Cerebellar nuclear complex (tissue), 1 donor: ENCODE measurements at places on chromosomes 4 and X.

GRCh38 chr4:4514786-4515185, 27.1 kb downstream of the STX18 start:
- no peak for DNase-seq

DNA sequence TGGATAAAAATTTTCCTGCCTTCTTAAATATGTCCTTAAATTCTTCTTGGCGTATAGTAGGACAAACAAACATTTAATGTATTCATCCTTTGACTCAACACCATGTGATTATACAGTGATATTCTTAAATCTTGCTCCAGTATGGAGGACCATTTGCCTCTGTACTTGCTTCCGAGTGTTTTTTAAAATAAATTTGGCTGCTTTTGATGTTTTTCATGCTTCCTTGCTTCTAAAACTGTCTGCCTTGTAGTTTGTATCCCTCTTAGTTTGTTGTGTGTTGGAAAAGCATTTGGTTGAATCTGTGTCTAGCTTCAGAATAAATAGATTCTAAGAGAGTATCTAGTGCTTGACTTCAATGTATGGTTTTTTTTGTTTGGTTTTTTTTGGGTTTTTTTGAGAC, 12.3 kb downstream of the ING2 start:
- DNase-seq, result no peak

DNA sequence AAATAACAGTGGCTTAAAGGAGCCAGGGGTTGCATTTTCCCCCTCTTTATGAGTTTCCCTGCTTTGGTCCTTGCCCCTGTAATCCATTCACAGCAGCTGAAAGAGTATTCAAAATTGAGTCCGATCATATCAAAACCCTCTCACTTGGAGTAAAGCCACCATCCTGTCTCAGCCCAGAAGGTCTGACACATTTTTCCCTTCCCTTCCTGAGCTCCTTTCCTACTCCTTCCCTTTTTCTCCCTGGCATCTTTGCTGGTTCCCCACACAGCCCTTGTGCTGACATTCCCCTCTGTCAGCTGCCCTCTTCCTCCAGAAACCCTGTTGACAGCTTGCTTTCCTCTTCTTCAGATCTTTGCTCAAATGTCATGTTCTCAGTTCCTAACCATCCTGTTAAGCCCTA, 295.6 kb downstream of the EVC2 start:
- no peak for DNase-seq

- DNase-seq, result no peak
Measured at GRCh38 chrX:42770566-42770965, 7.4 kb downstream of the PPP1R2C start.

DNA sequence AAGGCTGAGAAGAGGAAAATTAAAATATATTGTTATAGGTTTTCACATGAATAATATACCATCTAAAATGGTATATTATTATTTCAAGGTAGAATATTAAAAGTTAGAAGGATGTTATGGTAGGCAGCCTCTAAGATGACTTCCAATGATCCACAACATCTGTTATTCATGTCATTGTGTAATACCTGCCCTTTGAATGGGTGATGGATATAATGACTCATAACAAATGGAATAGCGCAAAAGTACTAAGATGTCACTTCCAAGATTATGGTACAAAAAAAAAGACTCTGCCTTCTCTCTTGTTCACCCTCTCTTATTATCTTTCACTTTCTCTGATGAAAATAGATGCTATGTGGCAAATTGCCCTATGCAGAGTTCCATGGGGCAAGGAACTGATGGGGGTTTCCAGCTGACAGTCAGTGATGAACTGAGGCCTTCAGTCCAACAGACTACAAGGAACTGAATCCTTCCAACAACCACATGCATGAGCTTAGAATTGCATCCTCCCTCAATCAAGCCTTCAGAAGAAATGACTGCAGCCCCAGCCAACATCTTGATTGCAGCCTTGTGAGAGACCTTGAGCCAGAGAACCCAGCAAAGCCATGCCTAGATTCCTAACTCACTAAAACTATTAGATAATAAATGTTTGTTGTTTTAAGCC, 57.7 kb downstream of the HS6ST2 start:
- DNase-seq, result no peak

- no peak for DNase-seq
Measured at GRCh38 chr4:155639704-155640523, 26.7 kb upstream of the GUCY1A1 start.

DNA sequence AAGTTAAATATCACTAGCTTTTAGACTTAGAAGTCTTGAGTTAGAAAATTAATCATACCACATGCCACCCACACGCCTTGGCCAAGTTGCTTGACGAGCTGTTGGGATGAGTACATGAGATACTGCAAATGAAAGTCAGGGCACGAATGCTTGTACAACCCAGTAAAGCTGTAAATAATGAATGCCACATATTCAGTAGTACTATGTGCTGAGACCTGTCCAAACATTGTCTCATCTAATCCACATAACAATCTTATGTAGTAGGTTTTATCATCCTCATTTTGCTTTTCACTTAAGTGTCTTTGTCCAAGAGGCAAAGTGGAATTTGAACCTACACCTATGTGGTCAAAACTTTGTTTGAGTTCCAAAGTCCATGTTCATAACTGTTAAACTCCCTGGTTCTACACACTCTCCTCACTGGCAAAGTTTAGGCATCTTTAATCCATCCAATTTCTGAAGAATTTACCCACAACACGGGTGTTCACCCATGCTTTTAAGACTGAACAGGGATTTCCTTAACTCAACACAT, 74.1 kb downstream of the LDB2 start:
- DNase-seq, result no peak

DNA sequence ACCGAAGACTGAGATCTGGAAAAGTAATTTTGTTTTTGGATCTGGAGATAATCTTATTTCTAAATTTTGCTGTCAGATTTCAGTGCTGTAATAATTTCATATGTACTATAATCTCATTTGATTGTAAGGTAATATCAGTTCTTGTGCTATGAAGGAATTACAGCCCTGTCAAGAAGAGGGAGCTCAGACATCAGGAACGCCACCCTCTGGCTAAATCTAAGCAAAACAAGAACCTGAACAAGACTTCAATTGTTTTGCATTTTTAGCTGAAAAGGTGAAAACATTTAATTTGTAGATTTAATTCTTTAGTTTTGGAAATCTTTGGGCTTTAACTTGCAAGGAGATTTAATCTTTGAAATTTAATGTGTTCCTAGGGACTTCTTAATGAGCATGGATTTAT, 525.4 kb upstream of the HS3ST1 start:
- DNase-seq, result no peak

DNA sequence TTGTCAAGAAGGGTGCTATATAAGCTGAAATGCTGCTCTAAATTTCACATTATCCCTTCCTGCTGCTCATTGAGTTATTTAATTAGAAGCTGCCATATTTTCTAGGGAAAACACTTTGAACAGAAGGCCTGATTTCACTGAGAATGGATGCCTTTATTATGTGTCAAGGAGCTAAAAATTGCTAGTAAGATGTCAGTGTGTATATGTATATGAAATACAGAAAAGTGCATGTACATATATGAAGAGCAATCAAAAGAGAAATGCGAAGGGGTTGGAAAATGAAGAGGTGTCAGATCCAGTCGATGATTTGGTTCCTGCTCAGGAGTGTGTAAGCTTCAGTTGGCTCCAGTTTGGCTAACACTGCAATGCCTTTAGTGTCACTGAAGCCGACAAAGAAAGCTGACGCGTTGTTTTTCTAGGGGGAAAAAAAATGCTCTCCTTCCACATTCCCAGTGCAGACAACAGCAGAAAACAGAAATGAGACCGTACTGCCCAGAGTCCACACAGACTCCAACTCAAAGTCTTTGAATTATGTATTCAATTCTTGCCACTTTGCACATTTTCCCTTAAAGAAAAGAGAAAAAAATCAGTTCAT, 154.2 kb downstream of the NHS start:
- no peak for DNase-seq

DNA sequence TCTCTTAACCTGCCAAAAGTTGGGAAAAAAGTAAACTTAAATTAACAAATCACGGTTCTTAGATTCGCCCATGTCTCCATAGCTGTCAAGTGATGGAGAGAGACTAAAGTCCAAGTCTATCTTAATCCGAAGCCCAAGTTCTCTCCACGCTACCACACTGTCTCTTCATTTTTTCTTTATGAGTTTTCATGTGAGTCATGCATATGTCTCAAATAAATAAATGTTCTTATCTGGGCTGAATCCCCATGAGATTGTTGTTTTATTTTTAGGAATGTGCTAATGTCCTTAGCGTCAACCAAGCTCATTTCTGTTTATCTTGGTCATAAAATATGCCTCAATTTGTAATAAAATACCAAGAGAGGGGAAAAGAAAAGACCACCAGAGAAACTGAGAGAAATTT, 169.3 kb downstream of the RCHY1 start:
- no peak for DNase-seq

- no peak for DNase-seq
Measured at GRCh38 chr4:152052451-152053057, 291.7 kb upstream of the GATB start.

- DNase-seq, result peak; percentile 68
Measured at GRCh38 chr4:11367371-11367770, 61.3 kb downstream of the HS3ST1 start.

DNA sequence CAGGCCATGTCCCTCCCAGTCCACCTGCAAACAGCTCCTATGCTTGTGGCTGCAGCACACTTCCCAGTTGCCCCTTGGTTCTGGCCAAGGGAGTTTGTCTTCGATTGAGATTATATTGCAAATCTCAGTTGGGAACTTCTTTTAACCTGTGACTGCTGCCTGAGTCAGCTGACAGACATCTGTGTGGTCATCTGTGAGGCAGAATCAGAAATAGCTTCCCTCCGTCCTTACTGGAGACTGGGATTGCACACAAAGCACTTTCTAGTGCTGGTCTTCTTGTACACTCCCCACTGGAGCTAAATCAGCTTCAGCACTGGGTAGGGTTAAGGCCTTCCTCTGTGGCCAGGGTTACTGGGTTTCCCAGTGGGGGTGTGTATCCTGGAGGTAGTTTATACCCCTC, 34.3 kb downstream of the ZNF330 start:
- no peak for DNase-seq

GRCh38 chr4:185719500-185719858, 92.5 kb downstream of the SORBS2 start:
- DNase-seq, result no peak

- DNase-seq, result no peak
Measured at GRCh38 chr4:140876615-140877364, 120.6 kb upstream of the TBC1D9 start.

- no peak for DNase-seq
Measured at GRCh38 chr4:20487446-20487845, 212.8 kb upstream of the PACRGL start.

DNA sequence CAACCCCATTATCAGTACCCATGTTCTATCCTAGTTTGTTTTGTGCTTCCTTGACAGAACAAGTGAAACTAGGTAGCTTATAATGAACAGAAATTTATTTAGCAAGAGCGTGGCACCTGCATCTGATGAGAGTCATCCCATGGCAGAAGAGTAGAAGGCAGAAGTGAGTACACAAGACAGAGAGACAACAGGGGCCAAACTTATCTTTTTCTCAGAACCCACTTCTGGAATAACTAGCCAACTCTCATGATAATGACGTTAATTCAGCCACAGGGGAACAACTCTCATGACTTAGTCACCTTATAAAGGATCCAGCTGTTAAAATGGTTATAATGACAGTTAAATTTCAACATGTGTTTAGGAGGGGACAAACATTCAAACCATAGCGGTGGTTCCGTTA, 644.9 kb downstream of the TECRL start:
- DNase-seq, result no peak

- DNase-seq, result no peak
Measured at GRCh38 chrX:11272290-11272689, 20.9 kb upstream of the AMELX start.

- DNase-seq, result no peak
Measured at GRCh38 chrX:3699821-3700381, 13.5 kb downstream of the PRKX start.

DNA sequence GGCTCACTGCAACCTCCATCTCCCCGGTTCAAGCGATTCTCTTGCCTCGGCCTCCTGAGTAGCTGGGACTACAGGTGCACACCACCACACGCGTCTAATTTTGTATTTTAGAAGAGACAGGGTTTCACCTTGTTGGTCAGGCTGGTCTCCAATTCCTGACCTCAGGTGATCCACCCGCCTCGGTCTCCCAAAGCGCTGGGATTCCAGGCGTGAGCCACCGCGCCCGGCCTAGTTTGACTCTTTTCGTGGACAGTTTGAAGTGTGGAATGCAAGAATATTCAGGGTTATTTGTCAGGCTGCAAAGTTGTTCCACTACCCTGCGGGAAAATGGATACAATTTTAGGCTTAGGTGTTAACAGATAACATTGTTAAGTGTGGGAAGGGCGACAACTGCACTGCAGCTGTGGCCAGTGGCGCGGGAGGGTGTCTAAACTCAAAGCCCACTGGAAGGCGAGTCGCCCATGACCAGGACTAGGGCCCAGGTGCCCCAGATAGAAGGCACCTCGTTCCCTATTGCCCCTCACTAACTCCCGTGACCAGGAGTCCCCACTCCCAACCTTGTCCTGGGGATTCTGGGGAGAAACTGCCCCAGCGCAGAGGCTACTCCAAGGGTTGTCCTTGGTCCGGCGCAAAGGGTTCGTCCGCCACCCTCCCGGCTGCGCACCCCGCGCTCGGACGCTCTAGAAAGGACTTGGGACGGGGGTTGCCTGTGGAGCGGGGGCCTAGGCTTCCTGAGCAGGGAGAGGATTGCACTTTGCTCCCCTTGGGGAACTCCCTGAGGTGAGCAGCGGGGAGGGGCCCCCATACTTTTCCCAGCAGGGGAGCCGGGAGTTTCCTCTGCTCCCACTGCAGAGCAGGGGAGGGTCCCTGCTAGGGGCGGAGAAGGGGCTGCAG, 1.1 kb upstream of the CD99 start:
- DNase-seq, result no peak

GRCh38 chr4:117400039-117400835, 314.9 kb upstream of the TRAM1L1 start:
- DNase-seq, result no peak

DNA sequence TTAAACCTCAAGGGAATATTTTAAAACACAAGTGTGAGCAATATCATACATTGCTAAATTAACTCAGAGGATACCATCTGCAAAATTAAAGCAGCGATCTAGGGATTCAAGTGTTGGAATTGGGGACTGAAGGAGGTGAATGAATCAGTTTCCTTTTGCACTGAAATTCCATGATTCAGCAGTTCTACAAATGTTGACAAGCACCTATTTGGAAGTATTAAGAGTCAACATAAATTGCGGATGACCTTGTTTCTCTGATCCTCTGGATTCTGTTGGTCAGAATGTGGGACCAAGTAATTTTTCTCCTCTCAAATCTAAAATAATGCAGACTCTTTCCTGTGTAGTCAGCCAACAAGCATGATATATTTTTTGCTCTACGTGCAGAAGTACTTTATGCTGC, 78.8 kb downstream of the LDB2 start:
- DNase-seq, result no peak

DNA sequence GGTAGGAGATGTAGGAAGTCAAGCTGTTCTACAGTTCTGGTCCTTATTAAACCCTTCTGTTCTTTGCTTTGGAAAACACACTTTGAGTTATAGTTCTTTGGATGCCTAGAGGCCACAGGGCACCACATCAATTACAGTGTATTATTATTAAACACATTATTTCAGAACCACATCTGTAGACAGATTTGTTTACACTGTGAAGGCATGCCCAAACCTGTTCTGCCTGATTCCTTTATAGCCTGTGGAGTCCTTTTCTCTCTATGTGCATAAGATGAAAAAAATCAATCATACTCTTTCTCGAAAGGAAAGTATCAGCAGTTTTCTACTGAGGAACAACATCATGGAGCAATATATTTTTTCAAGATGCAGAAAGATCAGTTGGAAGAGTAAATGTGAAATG, 371.3 kb upstream of the INTU start:
- DNase-seq, result no peak

GRCh38 chr4:158203929-158204328, 6.4 kb upstream of the TMEM144 start:
- DNase-seq, result no peak
